Cortex of kidney (tissue), 1 donor: ENCODE measurements at places on chromosomes 1 and 21.

DNA sequence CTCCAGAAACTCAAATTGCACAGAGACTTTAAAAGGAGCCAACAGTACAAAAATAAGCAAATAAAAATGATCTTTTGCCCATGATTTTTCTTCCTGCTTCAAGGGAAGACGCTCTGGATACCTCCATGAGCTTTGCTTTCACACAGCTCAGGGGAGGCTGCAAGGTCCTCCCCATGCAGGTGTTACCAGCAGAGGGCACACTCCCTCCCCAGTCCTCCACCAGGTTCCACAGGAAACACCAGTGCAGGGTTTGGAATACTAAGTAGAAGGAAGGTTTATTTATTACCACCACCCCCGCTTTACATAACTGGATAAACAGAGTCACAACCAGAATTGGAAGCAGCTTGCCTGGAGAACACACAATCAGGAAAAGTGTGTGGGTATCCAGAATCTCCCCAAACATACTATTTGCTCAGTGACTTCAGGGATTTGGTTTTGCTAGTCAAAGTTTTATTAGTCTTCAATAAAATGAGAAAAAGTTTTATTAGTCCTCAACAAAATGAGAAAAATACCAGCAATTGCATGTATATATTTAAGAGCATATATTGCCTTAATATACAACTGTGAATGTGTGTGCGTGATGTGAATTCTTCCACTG lies 37.3 kb downstream of the HSD3B1 start:
- no peak for DNase-seq

GRCh38 chr1:5225707-5226704 lies 571.6 kb downstream of the AJAP1 start:
- no peak for DNase-seq

- DNase-seq: peak; percentile 36
These were observed 31.9 kb upstream of the EDN2 start for GRCh38 chr1:41516168-41517061.

DNA sequence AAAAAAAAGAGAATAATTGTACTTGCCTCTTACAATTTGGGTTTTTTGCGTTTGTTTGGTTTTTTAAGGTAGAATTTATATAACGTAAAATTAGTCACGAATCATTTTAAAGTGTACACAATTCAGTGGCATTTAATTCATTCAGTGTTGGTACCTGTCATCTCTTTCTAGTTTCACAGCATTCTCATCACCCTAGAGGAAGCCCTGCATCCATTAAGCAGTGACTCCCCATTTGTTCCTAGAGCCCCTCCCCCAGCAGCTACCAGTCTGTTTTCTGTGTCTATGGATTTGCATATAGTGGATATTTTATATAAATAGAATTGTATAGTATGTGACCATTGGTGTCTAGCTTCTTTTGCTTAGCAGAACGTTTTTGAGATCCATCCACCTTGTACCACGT lies 233.2 kb upstream of the FMN2 start:
- no peak for DNase-seq

GRCh38 chr21:28522014-28522799 lies 470.5 kb downstream of the LTN1 start:
- no peak for DNase-seq

GRCh38 chr1:36187800-36188593 lies 32.0 kb downstream of the MAP7D1 start:
- DNase-seq: no peak

DNA sequence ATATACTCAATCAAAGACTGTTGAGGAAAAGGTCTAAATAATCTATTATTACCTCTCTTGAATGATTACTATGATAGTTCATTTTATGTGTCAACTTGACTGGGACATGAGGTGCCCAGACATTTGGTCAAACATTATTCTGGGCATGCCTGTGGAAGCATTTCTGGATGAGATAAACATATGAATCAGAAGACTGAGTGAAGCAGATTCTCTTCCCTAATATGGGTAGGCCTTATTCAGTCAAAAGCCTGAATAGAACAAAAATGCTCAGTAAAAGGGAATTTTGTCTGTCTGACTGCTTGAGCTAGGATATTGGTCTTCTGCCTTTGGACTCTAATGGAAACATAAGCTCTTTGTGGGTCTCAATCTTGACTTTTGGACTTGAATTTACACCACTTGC lies 73.3 kb upstream of the SOX13 start:
- no peak for DNase-seq
